ENCODE measurements at places on chromosomes 7 and 10.
A peak's percentile ranks its signal among the peaks of the same experiment; 100 is the strongest.

DNA sequence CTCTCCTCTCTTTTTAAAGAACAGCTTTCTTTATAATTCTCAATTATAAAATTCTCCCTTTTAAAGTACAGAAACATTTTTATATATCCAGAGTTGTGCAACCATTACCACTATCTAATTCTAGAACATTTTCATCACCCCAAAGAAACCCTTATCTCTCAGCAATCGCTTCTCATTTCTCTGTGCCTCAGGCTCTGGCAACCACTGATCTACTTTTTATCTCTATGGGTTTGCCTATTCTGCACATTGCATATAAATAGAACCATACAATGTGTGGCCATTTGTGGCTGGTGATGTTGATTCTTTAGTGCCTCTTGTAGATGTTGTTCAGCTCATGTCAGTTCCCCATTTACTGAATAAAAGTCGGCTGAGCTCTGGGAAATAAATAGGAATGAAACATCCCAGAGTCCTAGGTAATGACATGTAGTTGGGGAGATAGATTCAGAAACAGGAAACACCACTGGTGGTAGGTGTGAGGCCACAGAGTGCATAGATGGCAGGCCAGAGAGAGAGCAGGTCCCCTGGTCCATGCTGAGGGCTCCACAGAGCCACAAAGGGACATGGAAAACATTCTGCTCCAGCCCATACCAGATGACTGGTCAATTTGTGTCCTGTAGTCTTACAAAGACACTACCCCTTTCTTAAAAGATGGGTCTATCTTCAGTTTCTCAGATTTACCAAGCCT, 126.5 kb downstream of the PLPP4 start:
- no peak for DNase-seq

- no peak for DNase-seq
These were observed 232.2 kb downstream of the TRIL start for GRCh38 chr7:28725911-28726310.

DNA sequence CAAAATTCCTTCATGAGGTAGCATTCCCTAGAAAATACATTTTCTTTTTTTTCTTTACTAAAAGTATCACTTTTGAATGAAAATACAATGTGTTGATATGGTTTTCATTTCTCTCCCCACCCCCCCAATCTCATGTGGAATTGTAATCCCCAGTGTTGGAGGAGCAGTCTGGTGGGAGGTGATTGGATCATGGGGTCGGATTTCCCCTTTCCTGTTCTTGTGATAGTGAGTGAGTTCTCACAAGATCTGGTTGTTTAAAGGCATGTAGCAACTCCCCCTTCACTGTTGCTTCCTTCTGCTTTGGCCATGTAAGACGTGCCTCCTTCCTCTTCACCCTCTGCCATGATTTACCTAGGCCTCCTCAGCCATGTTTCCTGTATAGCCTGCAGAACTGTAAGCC, 790.3 kb upstream of the KCND2 start:
- no peak for DNase-seq

GRCh38 chr10:96470116-96470743, 43.5 kb downstream of the TLL2 start:
- DNase-seq, result no peak

GRCh38 chr7:10412422-10413019, 561.2 kb upstream of the PHF14 start:
- DNase-seq, result peak; percentile 15

GRCh38 chr10:106775127-106775526, 389.4 kb downstream of the SORCS1 start:
- no peak for DNase-seq

GRCh38 chr7:84017651-84018050, 176.9 kb downstream of the SEMA3A start:
- DNase-seq, result no peak

DNA sequence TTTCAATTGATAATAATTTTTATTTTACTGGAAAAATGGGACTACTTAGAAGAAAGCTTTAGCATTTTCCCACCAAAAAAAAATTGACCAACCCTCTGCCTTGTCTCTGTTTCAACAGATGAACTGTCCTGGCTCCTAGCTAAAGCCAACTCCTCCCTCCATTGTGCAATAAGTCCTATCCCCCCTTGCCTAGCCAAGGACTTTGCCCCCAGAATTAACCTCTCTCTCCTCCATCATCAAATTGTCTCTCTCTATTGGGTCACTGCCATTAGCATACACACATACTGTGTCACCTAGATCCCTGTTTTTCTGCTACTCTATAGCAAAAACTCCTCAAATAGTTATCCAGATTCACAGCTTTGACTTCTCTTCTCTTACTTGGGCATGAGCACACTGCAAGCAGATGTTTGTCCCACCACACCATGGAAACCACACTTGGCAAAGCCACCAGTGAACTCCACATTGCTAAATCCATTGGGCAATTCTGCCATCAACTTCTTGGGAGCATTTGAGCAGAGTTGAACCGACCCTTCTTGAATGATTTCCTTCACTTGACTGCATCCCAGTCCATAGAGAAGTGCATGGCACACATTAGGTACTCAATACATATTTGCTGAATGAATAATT, 91.4 kb upstream of the NEBL start:
- DNase-seq, result no peak

DNA sequence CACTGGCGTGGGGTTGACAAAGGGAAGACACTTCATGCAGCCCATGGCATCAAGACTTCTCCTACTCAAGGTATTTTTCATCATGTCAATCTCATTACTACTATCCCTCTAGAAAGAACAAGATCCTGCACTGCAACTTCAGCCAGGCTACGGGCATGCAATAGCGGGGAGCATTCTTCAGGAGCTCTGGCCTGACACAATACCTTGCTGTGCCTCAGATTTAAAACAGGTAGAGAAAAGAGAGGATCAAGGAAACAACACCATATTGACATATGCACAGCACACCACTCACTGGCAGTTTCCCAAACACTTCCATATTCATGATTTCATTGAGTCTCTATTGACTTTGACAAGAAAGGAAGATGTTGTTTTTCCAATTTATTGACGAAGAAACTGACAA, 51.5 kb downstream of the DOCK4 start:
- no peak for DNase-seq

- DNase-seq, result no peak
These were observed 52.8 kb downstream of the C10orf90 start for GRCh38 chr10:126617733-126618132.

- no peak for DNase-seq
These were observed 994 bp upstream of the MAGI2 start for GRCh38 chr7:79454361-79454960.

DNA sequence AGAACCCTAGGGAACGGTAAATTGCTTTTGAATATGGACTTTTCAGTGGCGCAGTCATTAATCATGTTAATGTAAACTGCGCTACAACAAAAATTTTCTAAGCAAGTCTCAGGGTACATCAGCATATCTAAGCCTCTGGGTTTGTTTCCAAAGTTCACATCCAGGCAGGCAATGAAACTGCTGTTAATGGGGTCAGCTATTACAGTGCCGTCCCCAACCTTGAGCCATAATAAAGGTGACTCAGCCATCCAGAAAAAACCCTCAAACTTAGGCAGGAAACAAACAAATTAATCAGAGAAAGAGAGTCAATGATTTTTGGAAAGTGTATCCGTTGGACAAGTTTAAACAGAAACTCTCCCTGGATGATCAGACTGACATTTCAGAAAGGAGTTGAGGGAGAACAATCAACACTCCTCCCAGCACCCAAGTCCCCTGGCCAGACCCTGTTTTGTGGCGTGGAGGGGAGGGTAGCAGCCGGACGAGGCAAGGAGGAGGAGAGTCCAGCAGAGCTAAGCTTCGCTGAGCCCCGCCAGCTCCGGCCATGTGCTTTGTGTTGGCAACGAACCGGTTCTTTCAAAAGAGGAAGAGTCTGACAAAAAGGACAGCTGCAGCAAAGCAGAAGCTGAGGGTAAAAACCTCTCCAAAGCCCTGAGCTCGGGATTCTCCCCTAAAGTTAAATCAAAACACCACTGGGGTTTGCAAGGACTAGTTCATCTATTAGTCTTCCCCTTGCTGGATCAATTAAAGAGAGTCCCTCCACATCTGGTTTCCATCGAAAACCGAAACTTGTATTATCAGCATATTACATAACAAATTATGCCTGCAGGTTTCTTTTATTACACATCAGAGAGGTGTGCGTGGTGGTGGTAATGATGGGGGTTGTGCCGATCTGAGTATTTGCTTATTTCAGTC, 3.6 kb downstream of the FAM53B start:
- DNase-seq, result peak; percentile 69

DNA sequence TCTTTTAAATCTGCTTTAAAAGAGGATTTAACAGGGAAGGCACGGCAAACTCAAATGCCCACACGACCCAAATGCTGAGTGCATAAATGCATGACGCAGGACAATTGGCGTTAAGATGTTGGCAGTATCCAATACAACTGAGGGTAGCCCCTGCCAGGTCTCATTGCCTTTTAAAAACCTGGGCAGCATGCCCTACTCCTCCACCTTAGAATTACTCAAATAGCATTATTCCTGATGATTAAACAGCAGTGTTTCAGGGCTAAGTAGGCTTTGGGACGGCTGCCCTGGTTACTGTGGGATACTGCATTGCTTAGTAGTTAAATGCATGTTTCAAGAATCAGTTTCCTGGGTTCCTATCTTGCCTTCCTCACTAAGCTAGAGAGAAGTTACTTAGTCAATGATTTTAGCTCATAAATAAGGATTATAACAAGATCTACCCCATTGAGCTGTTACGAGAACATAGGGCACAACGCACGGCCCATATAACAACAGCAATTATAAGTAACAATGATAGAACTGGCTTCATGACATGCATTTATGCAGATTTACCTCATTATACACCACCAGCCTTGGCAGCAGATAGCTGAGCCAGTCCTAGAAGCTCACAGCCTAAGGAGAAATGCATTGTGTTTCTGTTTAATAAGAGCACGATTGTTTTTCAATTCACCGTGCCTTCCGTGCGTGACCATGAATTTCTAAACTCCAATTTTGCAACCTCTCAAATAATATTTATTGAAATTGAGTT, 7.9 kb downstream of the TUBAL3 start:
- DNase-seq, result no peak

- DNase-seq, result peak; percentile 57
These were observed 1.1 kb upstream of the SFXN4 start for GRCh38 chr10:119166564-119166963.

DNA sequence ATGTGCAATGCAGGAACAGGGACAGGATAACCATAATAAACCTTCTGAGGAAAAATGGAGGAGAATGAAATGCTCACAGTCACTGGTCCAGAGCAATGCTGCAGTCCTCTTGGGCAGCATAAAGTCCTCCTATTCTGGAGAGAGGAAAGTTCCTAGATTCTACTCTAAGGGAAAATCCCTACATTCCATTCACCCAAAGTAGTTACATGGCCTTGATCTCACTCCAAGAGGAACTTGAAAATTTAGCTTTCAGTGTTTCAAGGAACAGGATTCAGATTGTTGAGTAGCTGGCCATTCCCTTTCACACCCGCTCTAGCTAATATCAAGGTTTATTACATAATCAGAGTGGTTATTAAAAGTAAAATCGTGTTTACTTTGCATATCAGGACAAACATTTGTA, 168.3 kb downstream of the CHRM2 start:
- DNase-seq, result no peak

- no peak for DNase-seq
These were observed 188.9 kb downstream of the ARHGAP12 start for GRCh38 chr10:31739711-31740110.

GRCh38 chr10:80484676-80485075, 30.6 kb downstream of the TSPAN14 start:
- no peak for DNase-seq

- no peak for DNase-seq
These were observed 134.9 kb downstream of the RAMP3 start for GRCh38 chr7:45292481-45292880.

GRCh38 chr10:71611131-71611530, 108.4 kb downstream of the C10orf105 start:
- DNase-seq, result no peak

- no peak for DNase-seq
These were observed 387.3 kb downstream of the HPSE2 start for GRCh38 chr10:98848361-98848760.

DNA sequence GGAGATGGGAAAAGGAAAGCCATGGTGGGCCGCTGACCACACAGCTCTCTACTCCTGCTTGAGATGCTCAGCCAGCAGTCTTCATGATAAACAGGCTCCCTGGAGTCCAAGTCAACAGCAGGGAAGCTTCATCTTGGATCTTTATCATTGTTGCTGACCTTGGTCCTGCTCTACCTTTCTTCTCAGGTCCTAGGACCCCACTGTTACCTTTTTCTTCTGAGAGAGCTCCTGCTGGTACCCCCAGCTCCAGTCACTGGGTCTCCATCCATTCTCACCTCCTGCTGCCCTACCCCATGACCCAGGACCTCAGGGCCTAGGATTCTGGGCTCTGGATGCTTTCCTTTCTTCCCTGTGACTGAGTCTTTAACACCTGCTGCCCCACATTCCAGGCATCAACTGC, 5.2 kb upstream of the CRTAC1 start:
- DNase-seq, result no peak

GRCh38 chr7:141563956-141564623, 12.9 kb downstream of the AGK start:
- no peak for DNase-seq

- no peak for DNase-seq
These were observed 194.8 kb downstream of the CELF2 start for GRCh38 chr10:11212288-11213085.
